ENCODE measurements at places on chromosomes 13 and 19.

DNA sequence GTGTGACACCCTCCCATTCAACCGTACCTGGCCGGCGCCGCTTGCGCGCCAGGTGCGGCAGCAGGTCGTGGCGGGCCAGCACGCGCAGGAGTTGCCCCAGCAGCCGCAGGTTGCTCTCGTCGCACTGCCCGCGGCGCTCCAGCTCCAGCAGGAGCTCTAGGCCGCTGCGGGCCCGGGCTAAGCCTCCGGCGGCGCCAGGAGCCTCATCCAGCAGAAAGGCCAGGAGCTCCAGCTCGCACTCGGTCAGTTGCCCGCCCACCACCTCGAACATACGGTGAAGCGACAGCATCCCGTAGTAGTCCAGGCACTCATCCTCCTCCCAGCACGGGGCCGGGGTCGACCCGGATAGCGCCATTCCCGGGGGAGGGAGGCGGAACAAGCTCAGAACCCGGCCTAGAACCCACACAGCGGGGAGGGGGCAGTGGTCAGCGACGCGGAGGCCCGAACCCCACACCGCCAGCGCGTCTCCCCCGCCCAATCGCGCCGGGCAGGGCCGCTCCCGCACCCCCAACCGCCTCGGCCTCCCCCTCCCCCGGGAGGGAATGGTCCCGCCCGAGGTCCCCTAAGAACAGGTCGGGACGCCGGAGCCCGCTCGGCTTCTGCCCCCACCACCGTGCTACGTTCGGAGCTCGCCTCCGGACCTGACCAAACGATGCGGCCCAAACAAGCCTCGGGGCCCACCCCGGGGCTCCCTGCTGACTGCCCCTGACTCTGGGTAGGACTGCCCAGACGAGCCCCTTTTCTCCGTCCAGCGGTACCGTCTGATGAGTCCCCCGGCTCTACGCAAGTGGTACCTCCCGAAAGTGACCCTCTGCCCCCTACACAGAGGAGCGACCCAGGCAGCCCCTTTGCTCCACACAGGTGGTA lies 591 bp downstream of the DEDD2 start:
- DNase-seq = peak; percentile 58

- DNase-seq = no peak
These were observed 14.0 kb upstream of the GGACT start for GRCh38 chr13:100602493-100603111.

DNA sequence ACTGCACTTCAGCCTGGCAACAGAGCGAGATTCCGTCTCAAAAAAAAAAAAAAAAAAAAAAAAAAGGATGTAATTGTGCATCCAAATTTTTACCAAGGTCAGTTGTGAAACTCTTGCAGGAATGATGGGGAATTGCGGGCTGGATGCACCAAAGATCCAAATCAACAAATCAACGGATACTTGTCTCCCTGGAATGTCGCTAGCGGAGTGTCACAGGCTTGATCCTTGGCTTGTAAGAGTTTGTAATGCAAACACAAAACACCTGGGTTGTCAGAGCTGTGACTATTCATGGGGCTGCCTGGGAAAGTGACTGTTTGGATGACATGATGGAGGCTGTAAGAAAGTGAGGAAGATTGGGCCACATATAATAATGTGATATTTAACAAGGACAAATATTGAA lies 4.2 kb downstream of the KANK3 start:
- DNase-seq = no peak

DNA sequence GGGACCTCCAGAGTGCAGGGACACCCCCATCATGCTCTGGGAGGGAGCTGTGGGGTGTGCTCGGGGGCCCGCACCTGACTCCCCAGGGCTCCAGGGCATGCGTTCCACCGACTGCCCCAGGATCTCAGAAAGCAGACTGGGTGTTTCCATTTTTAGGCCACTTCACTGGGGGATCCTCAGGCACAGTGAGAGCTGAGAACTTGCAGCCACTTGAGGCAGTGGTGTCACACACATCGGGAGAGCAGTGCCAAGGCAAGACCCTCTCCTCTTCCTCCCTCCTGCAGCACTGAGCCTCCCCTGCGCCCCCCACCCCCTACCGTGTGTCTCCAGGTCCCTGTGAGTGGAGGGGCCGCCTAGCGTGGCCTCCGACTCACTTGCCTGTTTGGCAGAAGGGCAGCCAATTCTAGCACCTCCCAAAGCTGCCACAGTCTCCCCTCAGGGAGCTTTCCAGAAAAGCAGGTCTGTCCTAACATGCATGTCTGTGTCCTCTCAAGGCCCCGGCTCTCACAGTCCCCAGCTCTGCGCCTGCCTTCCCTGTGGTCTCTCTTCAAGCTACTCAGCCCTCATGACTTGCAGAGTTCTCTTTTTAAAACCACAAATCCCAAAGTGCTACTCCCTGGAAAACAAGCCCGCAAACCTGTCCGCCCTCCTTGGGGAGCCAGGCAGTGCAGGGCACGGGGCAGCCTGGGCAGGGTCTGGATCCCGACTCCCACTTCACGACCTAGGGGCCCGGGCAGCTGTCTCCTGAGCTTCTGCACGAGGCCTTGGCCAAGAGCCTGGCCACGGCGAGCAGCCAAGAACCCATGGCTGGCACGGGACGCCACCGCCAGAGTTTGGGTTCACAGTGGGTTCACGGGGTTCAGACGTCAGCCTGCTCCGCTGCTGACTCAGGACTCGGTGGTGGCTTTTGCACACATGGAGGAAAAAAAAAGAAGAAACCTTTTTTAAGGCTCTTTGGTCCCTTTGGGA lies 94.1 kb downstream of the STK24 start:
- DNase-seq = peak; percentile 78

DNA sequence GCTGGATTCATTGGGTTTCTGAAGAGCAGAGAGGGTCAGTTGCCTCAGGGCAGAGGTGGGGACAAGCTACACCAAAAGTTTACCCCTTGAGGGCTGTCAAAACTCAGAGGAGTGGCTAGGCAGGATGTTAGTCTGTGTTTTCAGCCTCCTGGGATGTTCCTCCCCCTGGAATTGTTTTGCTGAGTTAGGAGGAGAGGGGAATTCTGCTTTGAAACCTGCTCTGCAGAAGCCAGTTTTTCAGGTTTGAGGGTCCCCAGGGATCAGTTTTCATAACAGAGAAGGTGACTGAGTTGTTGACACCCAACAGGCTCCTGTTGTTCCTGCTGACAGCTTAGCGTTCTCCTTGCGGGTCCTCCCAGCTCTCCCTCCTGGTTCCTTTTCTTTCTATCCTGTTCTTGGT lies 121.9 kb upstream of the TMTC4 start:
- DNase-seq = no peak

DNA sequence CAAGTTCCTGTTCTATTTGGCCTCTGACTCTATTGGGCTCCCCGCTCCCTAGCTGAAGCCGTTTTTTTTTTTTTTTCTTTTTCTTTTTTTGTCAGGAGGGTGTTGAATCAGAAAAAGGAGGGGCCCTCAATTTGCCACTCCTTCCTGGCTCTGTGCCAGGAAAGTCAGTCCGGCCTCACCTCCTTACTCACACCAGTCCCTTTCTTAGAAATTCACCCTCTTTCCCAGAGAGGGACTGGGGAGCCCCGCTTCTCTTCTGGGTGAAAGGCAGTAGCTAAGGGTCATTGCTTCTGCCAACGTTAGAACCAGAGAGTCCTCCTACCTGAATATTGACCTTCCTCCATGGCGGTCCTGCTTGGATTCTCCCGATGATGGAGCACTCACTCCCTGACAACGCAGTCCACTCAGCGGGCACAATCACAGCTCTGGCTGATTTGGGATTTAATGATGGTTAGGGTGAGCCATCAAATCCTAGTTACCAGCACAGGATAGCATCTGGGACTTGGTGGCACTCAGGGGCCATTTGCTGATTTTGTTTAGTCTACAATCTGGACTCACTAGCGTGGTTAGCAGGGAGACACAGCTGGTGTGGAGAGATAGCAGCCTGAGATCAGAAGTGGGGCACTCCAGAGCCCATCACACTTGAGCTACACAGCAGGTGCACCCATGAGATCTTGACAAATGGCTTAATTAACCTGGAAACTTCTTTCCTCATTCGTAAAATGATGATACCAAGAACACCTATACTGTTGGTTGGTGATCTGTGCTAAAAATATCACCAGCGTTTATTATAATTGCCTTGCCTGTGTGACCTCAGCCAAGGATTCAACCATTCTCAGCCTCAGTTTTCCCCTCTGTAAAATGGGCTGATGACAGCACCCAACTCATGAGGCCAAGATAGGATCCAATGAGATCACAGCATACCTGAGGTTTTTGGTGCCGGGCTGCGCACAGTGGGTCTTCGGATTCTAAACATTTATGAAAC lies 2.2 kb downstream of the FCER2 start:
- no peak for DNase-seq

GRCh38 chr19:10141973-10142372 lies 22.3 kb upstream of the EIF3G start:
- no peak for DNase-seq

- no peak for DNase-seq
These were observed 99.0 kb downstream of the MBNL2 start for GRCh38 chr13:97321101-97321500.

GRCh38 chr13:28047757-28048388 lies 52.5 kb downstream of the FLT3 start:
- no peak for DNase-seq

DNA sequence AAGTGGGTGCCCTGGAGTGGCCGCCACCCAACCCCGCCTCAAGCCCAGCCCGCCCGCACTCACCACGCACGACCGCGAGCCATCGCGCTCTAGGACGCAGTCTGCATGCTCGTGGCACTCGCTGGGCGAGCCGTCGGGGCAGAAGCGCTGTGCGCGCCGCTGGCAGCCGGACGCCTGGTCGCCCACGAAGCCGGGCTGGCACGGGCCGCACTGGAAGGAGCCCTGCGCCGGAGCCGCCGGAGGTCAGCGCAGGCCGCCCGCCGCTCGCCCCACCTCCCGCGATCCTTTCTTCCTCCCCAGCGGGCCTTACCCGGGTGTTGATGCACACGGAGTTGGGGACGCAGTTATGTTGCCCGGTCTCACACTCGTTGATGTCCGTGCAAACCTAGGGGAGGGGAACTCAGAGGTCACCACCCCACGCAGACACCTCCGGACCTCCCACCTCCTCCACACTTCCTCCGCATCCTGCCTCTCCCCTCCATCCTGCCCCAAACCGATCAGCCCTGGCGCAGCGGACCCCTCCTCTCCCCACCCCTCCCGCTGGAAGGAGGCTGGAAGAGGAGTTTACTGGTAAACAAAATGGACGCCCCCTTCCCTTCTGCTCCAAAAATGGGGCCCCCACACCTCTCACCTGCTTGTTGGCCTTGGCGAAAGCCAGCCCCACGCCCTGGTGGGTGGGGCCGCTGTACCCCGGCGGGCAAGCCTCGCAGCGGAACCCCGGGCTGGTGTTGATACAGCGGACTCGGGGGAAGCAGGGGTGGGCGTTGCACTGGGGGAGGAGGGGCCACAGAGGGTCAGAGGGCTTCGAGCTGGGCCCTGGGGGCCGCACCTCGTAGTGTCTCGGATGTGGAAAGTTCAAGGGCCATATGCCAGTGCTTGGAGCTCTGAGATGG lies 2.3 kb downstream of the COMP start:
- no peak for DNase-seq

GRCh38 chr13:86900906-86901305 lies 770.3 kb upstream of the SLITRK5 start:
- DNase-seq = no peak

DNA sequence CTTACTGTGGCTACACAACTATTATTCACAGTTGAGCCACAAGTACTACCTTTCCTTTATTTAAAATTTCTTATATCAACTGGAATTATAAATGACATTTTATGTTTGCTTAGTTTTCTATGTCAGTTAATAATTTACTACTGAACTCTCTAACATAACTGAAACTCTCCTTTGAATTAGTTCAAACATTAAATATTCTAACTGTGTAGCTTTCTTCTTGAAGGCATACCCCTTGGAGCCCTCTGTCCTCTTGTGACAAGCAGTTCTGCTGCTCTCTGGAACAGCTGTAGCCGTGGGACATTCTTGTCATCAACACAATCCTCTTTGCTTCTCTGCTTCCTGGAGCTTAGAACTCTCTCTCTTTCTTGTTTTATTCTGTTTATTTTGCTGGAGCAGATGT lies 244.8 kb downstream of the NHLRC3 start:
- DNase-seq = no peak

DNA sequence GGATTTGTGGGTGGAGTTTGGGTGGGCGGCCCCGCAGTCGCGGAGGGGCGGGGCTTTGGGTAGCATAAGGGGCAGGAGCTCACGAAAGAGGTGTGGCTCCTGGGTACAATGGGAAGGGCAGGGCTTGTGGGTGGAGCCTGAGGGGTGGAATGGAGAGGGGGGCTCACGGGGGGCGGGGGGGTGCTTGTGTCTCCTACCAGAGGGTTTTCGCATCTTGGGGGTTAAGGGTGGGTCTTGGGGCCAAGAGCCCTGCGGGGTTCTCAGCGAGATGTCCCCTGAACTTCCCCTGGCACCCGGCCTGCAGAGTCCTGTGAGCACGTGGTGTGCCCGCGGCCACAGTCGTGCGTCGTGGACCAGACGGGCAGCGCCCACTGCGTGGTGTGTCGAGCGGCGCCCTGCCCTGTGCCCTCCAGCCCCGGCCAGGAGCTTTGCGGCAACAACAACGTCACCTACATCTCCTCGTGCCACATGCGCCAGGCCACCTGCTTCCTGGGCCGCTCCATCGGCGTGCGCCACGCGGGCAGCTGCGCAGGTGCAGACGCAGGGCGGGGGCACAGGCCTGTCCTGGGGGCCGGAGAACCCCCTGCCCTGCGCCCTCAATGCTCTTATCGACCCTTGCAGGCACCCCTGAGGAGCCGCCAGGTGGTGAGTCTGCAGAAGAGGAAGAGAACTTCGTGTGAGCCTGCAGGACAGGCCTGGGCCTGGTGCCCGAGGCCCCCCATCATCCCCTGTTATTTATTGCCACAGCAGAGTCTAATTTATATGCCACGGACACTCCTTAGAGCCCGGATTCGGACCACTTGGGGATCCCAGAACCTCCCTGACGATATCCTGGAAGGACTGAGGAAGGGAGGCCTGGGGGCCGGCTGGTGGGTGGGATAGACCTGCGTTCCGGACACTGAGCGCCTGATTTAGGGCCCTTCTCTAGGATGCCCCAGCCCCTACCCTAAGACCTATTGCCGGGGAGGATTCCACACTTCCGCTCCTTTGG lies 5.1 kb downstream of the FSTL3 start:
- DNase-seq = no peak

DNA sequence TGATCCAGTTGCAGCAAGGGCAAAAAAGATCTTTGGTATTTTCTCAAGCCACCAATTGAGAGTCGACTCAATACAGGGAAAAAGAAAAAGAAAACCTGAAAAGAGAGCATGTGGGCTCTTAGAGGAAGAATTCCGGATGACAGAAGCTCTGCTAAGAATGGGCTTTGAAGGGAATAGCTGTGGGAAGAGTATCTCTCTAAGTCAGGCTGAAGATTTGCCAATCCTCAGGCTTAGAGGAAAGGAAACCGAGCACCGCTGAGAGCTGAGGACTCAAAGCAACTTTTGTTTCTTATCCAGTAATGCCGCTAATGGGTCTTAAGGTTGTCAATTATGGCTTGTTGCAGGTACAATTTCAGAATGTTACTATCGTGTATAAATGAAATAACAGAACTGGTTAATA lies 166.4 kb downstream of the EFNB2 start:
- DNase-seq = no peak
